ENCODE measurements at places on chromosomes 1 and 21. TPM values are rescaled to one million over a fixed set of nuclear protein-coding genes. Genes with fewer than 3 reads are reported as not detected.
A peak's percentile ranks its signal among the peaks of the same experiment; 100 is the strongest.

Gene C1orf87
- not detected for total RNA-seq

Gene ITGB2
- 0.09 TPM for total RNA-seq

Gene DMBX1
- 0.06 TPM for total RNA-seq

Gene OLFM3
- 3.7 TPM for total RNA-seq

Gene TNNT2
- 3.1 TPM for total RNA-seq

Gene LMO4
- 112 TPM for total RNA-seq

Gene ZNF697
- 8.3 TPM for total RNA-seq

Gene OR2G6
- total RNA-seq = not detected

Gene LIX1L
- total RNA-seq = 13.6 TPM

Gene PRDM16
- total RNA-seq = 2.0 TPM

- no peak overlapping the region for H3K4me3 ChIP-seq
- H3K4me1 ChIP-seq = peaks cover 14% of the 10 kb centered on the region
- no peak for DNase-seq
- H3K27me3 ChIP-seq = no peaks in the 10 kb centered on the region
- no peak overlapping the region for H3K27ac ChIP-seq
Measured at GRCh38 chr1:241641773-241642592, 1.8 kb upstream of the CHML start.

- no peak overlapping the region for H3K27ac ChIP-seq
- DNase-seq = no peak
- H3K36me3 ChIP-seq = no peaks in the 10 kb centered on the region
- no peaks in the 10 kb centered on the region for H3K27me3 ChIP-seq
Measured at GRCh38 chr1:109185990-109186732, 27.6 kb upstream of the SARS1 start.

DNA sequence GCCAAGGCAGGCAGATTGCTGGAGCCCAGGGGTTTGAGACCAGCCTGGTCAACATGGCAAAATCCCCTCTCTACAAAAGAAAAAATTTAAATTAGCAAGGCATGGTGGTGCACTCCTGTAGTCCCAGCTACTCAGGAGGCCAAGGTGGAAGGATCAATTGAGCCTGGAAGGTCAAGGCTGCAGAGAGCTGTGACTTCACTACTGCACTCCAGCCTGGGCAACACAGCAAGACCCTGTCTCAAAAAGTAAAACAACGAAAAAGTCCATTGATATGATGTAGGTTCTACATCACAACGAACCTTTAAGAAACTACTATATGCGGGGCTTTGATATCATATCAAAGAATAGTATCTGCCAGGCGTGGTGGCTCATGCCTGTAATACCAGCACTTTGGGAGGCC is 20.9 kb downstream of the PTAFR start:
- H3K27me3 ChIP-seq = no peaks in the 10 kb centered on the region
- H3K36me3 ChIP-seq = no peaks in the 10 kb centered on the region
- H3K27ac ChIP-seq = no peak overlapping the region
- no peaks in the 10 kb centered on the region for H3K4me1 ChIP-seq

DNA sequence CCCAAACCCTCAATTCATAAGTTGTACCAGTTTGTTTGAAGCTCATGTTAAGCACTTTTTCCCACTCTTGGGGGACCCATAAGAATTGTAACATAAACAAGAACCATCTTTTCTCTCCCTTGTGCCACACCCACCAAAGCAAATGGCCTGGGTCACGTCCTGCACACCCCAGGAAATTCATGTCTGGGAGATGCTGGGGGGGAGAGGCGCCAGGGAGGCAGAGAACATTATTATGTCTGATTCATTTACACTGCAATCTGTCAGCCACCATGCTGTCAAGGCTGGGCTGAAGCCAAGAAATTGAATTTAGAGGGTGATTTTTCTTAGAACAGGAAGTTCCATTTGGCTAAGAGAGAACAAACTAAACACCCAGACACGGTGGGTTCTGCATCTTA is 37.2 kb upstream of the IPO9 start:
- DNase-seq = no peak
- no peaks in the 10 kb centered on the region for H3K27me3 ChIP-seq
- peak overlapping the region; percentile 86 for H3K27ac ChIP-seq
- no peaks in the 10 kb centered on the region for H3K4me1 ChIP-seq

DNA sequence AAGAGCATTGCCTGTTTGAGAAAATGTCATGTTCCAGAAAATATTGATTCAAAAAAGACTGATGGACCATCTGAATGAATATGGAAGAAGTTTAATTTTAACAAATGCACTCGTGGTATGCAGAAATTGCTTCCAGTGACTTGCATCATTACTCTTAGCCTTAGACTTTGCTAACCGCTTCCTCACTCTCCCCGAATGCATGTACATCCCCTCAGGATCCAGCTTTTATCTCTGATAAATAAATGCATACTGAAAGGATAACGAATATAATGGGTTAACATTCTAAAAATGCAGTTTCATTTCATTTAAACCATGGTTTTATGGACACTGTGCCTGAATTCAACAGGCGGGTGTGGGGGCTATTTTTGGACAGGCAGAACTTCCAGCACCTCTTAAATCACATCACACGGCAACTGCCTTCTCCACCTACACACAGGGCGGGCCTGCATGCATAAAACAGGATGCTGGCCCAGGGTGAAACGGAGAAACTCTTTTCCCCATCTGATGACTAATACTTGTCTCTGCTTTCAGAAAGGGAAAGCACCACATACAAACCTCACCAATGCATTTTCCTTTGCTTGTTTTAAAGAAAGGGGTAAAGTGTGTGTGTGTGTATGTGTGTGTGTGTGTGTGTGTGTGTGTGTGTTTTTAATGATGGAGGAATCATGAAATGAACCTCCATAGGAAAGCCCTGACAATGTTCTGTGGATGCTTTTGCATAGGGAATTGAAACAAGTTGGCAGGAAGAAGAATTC is 48.7 kb downstream of the SPAG17 start:
- no peaks in the 10 kb centered on the region for H3K27me3 ChIP-seq
- no peaks in the 10 kb centered on the region for H3K36me3 ChIP-seq
- no peak overlapping the region for H3K27ac ChIP-seq
- H3K4me3 ChIP-seq = no peak overlapping the region
- no peaks in the 10 kb centered on the region for H3K4me1 ChIP-seq

DNA sequence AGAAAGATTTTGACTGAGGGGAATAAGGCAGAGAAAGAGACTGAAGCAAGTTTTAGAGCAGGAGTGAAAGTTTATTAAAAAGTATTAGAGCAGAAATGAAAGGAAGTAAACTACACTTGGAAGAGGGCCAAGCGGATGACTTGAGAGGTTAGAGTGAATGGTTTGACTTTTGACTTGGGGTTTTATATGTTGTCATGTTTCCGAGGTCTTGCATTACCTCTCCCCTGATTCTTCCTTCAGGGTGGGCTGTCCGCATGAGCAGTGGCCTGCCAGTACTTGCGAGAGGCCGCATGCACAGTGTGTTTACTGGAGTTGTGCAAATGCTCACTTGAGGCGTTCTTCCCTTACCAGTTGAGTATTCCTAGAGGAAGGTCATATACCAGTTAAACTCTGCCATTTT is 13.0 kb upstream of the DENND2D start:
- H3K27me3 ChIP-seq = no peaks in the 10 kb centered on the region
- H3K4me3 ChIP-seq = no peak overlapping the region
- peaks cover 19% of the 10 kb centered on the region for H3K4me1 ChIP-seq
- no peak for DNase-seq
- no peak overlapping the region for H3K27ac ChIP-seq
- H3K36me3 ChIP-seq = no peaks in the 10 kb centered on the region

GRCh38 chr1:116716391-116716790 is 37.8 kb upstream of the CD2 start:
- H3K27ac ChIP-seq = no peak overlapping the region
- H3K4me1 ChIP-seq = peaks cover 15% of the 10 kb centered on the region
- no peak for DNase-seq
- no peaks in the 10 kb centered on the region for H3K27me3 ChIP-seq

GRCh38 chr1:181482521-181483284 is 614 bp upstream of the CACNA1E start:
- H3K36me3 ChIP-seq = no peaks in the 10 kb centered on the region
- H3K4me3 ChIP-seq = peak overlapping the region; percentile 48
- peaks cover 80% of the 10 kb centered on the region for H3K27me3 ChIP-seq
- no peak overlapping the region for H3K27ac ChIP-seq

DNA sequence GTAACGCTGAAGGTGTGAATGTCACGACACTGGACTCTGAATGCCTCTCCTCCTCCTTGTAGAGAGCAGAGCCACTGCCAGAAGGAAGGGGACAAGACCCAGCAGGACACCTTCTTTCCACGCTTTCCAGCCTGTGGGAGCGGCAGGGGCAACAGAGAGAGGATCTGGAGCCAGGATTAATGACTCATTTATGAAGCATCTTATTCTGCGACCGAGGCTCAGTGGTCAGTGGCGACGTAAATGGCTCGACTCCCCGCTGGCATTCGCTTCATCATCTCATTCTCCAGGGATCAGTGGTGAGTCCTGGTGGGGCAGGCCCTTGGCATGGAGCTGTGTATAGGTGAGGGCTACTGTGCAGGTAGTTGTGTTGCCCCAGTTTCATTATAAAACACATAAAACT is 4.6 kb downstream of the SLC37A1 start:
- no peaks in the 10 kb centered on the region for H3K36me3 ChIP-seq
- H3K27me3 ChIP-seq = peaks cover 30% of the 10 kb centered on the region
- no peak for DNase-seq
- peaks cover 2% of the 10 kb centered on the region for H3K4me1 ChIP-seq
- no peak overlapping the region for H3K27ac ChIP-seq

DNA sequence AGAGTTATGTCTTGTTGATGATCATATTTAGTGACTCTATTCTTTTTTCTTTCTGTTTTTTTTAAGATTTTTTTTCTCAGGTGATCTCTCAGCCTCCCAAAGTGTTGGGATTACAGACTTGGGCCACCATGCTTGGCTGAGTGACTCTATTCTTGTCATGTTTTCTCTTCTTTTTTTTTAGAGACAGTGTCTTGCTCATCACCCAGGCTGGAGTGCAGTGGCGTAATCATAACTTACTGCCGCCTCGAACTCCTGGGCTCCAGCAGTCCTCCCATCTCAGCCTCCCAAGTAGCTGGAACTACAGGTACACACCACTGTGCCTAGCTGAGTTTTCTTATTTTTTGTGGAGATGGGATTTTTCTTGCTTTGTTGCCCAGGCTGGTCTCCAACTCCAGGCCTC is 36.9 kb downstream of the ZMYM4 start:
- H3K36me3 ChIP-seq = peaks cover 5% of the 10 kb centered on the region
- DNase-seq = no peak
- no peaks in the 10 kb centered on the region for H3K4me1 ChIP-seq
- H3K27ac ChIP-seq = no peak overlapping the region
- no peaks in the 10 kb centered on the region for H3K27me3 ChIP-seq

- H3K36me3 ChIP-seq = no peaks in the 10 kb centered on the region
- no peak for DNase-seq
- peaks cover 4% of the 10 kb centered on the region for H3K4me1 ChIP-seq
- no peak overlapping the region for H3K27ac ChIP-seq
- H3K4me3 ChIP-seq = no peak overlapping the region
Measured at GRCh38 chr1:107875689-107876088, 89.3 kb downstream of the VAV3 start.

- no peaks in the 10 kb centered on the region for H3K36me3 ChIP-seq
- peaks cover 42% of the 10 kb centered on the region for H3K27me3 ChIP-seq
- DNase-seq = no peak
Measured at GRCh38 chr1:183186841-183187240, 777 bp downstream of the LAMC2 start.

DNA sequence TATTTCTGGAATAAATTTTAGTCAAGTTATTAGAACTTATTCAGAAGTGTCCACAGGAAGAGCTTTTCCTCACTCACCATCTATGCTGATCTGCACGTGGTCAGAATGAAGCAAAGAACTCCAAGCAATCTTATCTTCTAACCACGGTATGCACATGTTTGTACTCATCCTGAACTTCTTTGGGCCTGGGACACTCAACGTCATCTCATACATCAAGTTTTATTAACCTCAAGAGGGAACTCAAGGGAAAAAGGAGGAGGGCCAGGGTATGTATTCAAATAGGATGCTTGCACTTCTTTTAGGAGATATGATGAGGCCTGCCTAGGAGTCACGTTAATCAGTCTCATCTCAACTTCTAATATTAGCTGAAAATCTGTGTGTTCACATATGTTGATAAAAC is 142.5 kb downstream of the C1orf94 start:
- no peak overlapping the region for H3K4me3 ChIP-seq
- H3K27ac ChIP-seq = no peak overlapping the region
- DNase-seq = no peak
- H3K36me3 ChIP-seq = no peaks in the 10 kb centered on the region

GRCh38 chr1:104987210-104987609 is 1237.5 kb downstream of the AMY1C start:
- DNase-seq = no peak
- no peak overlapping the region for H3K4me3 ChIP-seq
- no peak overlapping the region for H3K27ac ChIP-seq

GRCh38 chr21:34595457-34595856 is 19.5 kb downstream of the RCAN1 start:
- no peaks in the 10 kb centered on the region for H3K27me3 ChIP-seq
- H3K4me3 ChIP-seq = no peak overlapping the region
- H3K4me1 ChIP-seq = peaks cover 7% of the 10 kb centered on the region

GRCh38 chr1:22876359-22877111 is 96.1 kb downstream of the LACTBL1 start:
- peak; percentile 94 for DNase-seq
- peaks cover 39% of the 10 kb centered on the region for H3K4me1 ChIP-seq

DNA sequence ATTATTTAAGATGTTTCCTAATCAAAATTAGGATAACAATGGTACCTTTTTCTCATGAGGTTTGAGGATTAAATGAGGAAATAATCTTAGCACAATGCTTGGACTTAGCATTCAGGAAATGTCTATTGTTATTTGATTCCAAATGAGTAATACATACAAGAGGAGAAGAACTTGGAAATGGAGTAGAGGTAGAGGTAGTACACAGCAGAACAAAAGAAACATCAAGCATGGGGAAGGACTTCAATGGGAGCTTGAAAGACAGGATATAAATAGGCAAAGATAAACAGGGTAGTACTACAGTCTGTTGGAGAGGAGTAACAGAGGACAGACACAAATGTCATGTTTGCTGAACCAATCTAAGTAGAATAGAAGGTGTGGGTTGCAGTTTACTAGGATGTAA is 59.5 kb upstream of the RGS2 start:
- H3K4me1 ChIP-seq = no peaks in the 10 kb centered on the region
- H3K4me3 ChIP-seq = no peak overlapping the region
- no peaks in the 10 kb centered on the region for H3K36me3 ChIP-seq
- H3K27me3 ChIP-seq = no peaks in the 10 kb centered on the region

DNA sequence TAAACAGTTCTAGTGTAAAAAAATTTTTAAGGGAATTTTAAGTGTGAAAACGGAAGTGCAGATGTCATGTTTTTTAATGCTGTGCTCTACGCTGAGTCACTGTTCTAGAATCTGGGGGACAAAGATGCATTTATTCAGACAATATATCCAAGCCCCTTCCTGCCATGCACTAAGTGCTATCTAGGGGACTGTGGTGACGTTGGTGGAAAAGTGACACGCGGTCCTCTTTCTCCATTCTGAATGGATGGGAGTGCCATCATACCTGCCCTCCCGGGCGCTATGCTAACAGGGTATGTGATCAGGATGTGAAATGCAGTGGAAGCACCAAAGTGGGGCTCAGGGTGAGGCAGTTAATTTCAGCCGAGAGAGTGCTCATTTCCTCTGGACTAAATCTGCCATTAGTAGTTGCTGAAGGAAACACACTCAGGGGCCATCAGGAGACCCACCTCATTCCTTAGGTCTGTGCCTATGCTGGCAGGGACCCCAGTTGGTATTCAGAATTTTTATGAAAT is 6.6 kb downstream of the C1orf226 start:
- H3K4me3 ChIP-seq = no peak overlapping the region
- peaks cover 71% of the 10 kb centered on the region for H3K4me1 ChIP-seq
- DNase-seq = no peak
- no peaks in the 10 kb centered on the region for H3K36me3 ChIP-seq

All from neural progenitor cell (in vitro differentiated cells).